Spleen (tissue), 13 donors: ENCODE measurements at places on chromosomes 1 and 21. TPM values are rescaled to one million over a fixed set of nuclear protein-coding genes. Genes with fewer than 3 reads are reported as not detected.

Gene CR1
- total RNA-seq, result 279 TPM

Gene GBP5
- 94.5 TPM for total RNA-seq

Gene NPHS2
- total RNA-seq, result 0.20 TPM

Gene ZNF683
- 0.17 TPM for total RNA-seq

Gene CCDC18
- 10.3 TPM for total RNA-seq

Gene HSD3B2
- total RNA-seq, result not detected

Gene HES5
- total RNA-seq, result not detected

Gene BEND5
- total RNA-seq, result 11.0 TPM

Gene MROH9
- total RNA-seq, result not detected

- DNase-seq, result no peak
Measured at GRCh38 chr1:35572296-35572695, 818 bp upstream of the TFAP2E start.

- DNase-seq, result no peak
Measured at GRCh38 chr1:115728341-115728740, 40.2 kb downstream of the CASQ2 start.

GRCh38 chr1:6507461-6507911 lies 16.0 kb upstream of the PLEKHG5 start:
- DNase-seq, result no peak

- peak; percentile 87 for DNase-seq
Measured at GRCh38 chr21:37675202-37675801, 241.0 kb downstream of the KCNJ6 start.

DNA sequence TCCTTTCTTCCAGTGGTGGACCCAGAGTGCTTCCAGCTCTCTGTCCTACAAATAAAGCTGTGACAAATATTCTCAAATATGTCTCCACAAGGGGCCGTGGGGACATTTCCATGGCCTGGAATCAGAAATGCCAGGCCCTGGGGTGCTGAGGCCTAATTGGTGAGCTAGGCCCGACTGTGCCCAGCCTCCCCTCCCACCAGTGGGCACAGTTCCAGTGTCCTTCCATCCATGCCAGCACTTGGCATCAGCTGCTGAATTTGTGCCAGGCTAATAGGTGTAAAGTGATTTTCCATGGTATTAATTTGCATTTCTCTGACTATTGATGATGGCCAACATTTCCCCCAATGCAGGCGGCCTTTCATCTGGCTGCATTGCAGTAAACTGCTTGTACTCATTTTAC lies 48.5 kb upstream of the B3GALT5 start:
- DNase-seq, result no peak

GRCh38 chr1:54888080-54888733 lies 1.2 kb upstream of the DHCR24 start:
- DNase-seq, result no peak

- no peak for DNase-seq
Measured at GRCh38 chr1:8090241-8090702, 64.2 kb upstream of the ERRFI1 start.

DNA sequence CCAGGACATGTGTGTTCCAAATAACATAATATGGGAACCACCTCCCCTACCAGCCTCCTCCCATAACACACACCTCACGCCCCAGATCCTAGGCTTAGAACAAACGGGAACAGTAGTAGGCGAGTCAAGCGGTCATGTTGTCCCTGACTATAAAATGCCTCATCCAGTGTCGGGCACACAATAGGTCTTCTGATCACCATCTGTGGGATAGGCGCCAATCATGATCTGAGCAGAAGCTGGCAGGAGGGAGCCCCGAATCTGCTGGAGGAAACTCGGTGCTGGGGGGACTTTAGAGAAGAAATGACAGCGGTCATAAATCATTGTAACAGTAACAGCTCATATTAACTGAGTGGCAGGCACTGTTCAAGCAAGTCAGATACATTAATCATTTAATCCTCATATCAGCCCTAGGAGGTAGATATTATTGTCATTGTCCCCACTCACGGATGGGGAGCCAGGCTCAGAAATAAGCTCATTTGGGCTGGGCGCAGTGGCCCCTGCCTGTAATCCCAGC lies 13.4 kb downstream of the ALPL start:
- peak; percentile 15 for DNase-seq

DNA sequence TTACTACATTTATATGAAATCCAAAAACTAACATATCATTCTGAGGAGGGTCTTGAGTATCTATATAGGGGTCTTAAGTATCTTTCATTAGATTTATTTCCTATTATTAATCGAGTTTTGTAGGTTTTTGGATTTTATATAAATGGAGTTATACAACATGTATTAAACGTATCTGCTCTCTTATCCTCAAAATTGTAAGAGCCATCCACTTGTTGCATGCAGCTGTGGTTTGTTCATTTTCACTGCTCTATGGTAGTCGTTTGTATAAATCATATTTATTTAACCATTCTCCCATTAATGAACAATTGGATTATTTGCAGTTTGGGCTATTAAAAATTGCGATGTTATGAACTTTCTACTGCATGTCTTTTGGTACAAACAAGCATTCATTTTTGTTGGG lies 97.1 kb downstream of the ENAH start:
- DNase-seq, result no peak

DNA sequence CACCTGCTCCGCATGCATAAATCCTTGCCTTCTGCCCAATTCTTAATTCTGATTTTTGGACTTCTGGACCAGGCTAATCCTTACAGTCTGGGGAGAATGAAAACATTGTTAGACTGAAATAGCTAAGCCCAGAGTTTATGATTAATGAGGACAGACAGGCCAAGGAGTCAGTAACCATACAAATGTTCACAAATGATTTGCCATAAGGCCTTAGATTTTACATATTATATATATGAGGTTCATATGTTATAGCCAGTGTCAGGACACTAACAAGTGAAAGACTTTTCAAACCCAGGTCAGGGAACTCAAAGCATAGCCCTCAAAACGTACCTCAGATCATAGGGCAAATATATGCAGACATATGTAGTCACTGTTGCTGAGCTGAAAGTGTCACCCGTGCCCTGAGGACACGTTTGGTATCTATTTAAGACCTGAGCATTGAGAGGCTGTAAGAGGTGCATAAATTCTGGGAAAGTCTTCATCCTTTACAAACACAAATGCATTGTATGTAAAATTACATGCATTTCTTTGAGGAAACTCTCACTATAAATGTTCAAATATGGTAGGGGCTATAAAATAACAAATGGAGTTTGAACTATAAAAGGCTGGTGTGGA lies 45.3 kb upstream of the FBXO28 start:
- no peak for DNase-seq

- DNase-seq, result no peak
Measured at GRCh38 chr1:18511874-18512150, 31.1 kb downstream of the KLHDC7A start.

DNA sequence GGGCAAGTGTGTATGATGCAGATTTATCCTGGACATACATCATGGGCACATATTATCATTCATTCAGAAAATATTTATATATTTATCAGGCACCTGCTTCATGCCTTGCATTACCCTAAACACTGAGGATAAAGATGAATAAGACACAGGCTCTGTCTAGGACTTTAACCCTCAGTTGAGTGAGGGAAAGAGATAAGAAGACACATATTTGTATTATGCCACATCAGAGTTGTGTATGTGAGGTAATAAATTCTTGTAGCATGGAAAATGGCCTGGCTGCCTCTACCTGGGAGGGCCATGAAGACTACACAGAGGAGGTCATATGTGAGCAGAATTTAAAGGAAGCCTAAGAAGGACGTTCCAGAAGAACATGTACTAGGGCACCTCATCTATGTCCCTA lies 275.8 kb upstream of the ST6GALNAC5 start:
- no peak for DNase-seq

GRCh38 chr1:168116327-168116799 lies 20.4 kb downstream of the GPR161 start:
- DNase-seq, result no peak

DNA sequence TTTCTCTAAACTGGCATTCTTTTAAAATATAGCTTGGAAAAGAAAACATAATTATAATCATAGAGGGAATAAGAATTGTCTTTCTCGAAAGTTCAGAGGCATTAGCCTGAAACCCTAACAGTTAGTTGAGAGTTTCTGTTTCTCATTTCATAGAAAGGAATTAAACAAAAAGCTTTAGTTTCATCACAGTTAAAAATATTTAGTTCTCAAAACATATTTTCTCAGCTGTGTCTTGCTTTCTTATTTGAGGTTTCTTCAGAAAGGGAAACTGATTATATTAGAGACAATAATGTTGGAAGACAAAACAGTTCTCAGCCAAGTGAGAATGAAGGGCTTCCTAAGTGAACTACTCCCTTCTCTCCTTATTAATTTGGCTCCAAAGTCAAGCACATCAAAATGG lies 75.4 kb upstream of the C1orf105 start:
- no peak for DNase-seq

GRCh38 chr1:244028701-244029100 lies 22.4 kb upstream of the ZBTB18 start:
- no peak for DNase-seq

DNA sequence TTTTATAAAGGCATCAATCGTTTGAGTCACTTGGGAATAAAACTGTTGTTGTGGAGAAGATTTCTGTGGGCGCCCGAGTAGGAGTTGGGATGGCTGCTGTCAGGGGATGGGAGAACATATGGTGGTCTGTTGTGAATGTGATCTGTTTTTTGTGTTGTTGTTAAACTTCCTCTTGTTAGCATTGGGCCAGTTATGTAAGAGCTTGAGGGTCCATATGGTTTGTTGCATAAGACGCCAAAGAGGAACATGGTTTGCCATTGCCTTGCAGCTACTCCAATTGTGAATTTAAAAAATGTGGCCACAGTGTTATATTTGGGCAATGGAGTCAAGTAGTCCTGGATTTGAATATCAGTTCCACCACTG lies 136.1 kb upstream of the JUN start:
- DNase-seq, result no peak

DNA sequence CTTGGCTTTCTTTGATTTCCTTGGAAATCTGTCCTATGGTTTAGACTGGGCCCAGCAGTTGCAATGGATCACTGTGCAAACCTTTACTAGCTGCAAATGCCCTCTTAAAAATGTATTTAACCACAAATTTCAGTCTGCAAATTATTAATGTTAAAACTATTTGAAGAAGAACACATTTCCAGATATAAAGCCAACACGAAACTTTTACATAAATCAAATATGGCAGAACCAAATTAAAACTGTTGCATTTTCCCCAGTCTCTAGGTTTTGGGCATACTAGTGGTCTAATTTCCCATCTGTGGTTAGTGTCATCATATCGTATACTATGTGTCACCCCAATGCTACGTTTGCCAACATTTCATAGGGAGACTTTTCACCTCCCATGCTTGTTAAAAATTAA lies 52.3 kb downstream of the HMCN1 start:
- no peak for DNase-seq

DNA sequence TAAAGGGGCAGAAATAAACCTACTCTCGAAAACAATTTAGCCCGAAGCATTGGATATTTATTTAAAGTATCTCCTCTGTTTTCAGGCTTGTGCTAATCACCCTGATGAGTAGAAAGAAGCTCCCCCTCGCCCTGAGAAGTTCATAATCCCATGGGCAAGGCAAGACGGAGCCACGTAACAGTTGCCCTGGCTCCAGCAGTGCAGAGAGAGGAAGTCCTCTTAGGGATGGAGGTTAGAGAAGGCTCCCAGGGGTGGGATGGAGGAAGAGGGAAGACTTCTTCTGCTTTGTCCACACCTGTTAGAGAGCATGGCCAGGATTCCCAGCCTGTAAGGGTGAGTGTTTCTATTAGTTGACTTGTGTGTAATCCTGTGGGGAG lies 3.4 kb upstream of the GPR25 start:
- no peak for DNase-seq

DNA sequence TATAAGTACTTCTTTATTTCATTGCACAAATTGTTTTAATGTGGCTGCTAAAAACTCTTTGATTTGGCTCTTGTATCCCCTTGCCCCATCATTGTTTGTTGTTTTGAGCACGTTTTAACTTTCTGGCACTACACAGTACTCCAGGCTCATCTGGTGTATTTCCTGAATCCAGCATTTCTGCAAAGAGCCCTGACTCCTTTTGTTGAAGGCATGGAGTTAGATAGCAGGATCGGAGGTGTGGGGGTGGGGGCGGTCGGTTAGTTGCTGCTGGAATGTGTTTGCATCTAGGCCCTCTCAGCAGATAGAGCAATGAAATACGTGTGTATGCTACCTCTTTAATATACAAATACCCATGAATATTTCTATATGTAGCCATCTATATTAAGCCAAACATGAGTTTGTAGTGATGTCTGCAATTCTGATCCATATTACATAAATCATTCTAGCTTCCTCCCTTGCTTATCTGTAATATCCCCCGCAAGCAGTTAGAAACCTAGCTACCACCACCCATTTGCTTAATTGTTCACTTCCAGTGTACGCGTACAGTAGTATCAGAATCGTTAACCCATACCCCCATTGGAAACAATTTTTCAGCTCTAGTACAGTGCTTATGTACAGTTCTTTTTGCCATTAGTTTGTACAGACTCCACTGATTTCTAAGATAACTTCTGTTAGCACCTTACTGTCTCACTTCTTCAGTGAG lies 106.0 kb downstream of the NOS1AP start:
- DNase-seq, result no peak

GRCh38 chr21:39123375-39123774 lies 59.9 kb downstream of the PSMG1 start:
- no peak for DNase-seq

GRCh38 chr1:165668184-165668583 lies 30.2 kb downstream of the ALDH9A1 start:
- no peak for DNase-seq

- no peak for DNase-seq
Measured at GRCh38 chr1:1452882-1453281, 3.4 kb downstream of the ATAD3C start.

- no peak for DNase-seq
Measured at GRCh38 chr1:59188413-59189213, 108.3 kb upstream of the FGGY start.

DNA sequence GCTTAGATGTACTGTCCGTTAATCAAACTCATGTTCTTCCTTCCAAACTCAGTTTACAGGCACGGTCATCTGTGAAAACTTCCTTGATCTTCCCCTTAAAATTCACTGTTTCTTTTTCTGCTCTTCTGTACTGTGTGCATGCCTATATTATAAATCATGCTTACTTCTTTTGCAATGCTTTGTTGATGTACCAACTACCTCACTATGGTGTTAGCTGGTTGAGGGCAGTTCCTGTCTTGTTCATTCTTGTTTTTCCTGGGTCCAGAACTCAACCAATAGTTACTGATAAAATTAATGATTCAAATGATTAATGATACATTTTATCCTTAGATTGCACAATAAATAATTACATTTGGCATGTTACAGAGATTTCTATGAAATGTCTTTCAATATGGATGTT lies 163.8 kb downstream of the CHRM3 start:
- DNase-seq, result no peak
